Activated B cell treated with CpG ODN at 0.5 μM for 24 hours (primary cell): ENCODE measurements at places on chromosomes 7 and 10.
A peak's percentile ranks its signal among the peaks of the same experiment; 100 is the strongest.

DNA sequence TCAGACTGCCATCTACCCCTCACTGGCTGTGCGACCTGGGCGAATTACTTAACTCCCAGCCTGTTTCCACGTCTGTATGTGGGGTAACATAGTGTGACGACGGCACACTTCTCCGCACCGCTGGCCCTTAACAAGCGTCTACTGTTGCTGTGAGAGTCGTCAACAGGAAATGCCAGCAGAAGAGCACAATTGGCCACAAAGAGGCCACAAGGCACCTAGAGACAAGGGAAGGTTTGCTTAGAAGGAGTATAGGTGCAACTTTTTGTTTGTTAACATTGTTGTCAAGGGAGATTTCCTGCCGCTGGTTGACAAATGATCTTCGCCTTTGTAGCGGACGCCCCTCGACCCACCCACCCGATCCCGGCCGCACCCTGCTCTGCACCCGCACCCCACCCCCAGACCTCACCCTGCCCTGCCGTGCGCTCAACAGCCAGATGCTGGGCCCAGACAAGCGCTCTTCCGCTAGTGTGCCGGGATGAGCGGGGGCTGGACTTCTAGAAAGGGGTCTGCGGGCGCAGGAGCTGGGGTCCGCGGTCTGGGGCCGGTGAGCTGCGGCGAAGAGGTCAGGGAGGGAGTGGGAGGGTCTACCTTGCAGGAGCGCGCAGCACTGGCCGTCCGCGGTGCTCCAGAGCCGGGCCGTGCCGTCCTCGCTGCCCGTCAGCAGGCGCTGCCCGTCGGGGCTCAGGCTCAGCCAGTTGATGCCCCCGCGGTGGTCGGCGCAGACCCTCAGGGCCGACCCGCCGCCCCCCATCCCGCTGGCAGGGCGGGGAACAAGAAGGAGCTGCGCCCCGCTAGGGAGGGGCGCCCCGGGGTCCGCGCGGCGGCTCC is 785 bp downstream of the WDR86 start:
- DNase-seq: no peak
- H3K4me3 ChIP-seq: peak overlapping the region; percentile 80
- peaks cover 26% of the 10 kb centered on the region for H3K4me1 ChIP-seq

- H3K27me3 ChIP-seq: no peaks in the 10 kb centered on the region
- no peak overlapping the region for H3K27ac ChIP-seq
- H3K4me1 ChIP-seq: no peaks in the 10 kb centered on the region
- no peak for DNase-seq
- H3K4me3 ChIP-seq: no peak overlapping the region
Observed at GRCh38 chr7:113268757-113269156, 150.4 kb upstream of the SMIM30 start.

DNA sequence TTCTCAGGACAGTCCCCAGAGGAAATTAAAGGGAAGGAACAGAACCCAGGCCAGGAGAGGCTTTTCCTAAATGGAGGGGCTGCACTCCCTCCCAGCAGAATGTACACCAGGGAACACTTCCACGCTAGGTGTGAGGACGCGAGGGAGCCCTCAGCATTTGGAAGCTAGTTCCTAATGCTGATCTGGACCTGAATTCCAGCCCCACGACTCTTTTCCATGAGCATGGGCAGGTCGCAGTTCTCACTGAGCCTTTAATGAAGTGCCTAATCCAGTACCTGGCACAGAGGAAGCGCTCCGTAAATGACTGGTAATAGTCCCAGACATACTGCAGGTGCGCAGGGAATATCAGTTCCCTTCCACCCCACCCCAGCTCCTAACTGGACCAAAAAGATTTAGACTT is 1.1 kb downstream of the ALOX5 start:
- peaks cover 37% of the 10 kb centered on the region for H3K36me3 ChIP-seq
- H3K27ac ChIP-seq: peak overlapping the region; percentile 93
- no peaks in the 10 kb centered on the region for H3K27me3 ChIP-seq
- H3K4me1 ChIP-seq: peaks cover 88% of the 10 kb centered on the region

DNA sequence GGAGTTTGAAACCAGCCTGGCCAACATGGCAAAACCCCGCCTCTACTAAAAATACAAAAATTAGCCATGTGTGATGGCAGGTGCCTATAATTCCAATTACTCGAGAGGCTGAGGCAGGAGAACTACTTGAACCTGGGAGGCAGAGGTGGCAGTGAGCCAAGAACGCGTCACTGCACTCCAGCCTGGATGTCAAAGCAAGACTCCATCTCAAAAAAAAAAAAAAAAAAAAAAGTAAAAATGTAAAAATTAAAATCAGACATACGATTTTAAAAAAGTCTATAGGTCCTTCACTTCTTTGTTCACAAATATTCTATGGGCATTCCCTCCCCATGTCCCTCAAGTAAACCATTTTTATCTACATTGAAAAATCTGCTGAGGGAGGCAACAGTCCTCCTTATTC is 34.9 kb upstream of the TLL2 start:
- H3K27ac ChIP-seq: no peak overlapping the region
- no peak for DNase-seq
- H3K4me3 ChIP-seq: no peak overlapping the region
- H3K4me1 ChIP-seq: no peaks in the 10 kb centered on the region
- peaks cover 70% of the 10 kb centered on the region for H3K36me3 ChIP-seq
- no peaks in the 10 kb centered on the region for H3K27me3 ChIP-seq

DNA sequence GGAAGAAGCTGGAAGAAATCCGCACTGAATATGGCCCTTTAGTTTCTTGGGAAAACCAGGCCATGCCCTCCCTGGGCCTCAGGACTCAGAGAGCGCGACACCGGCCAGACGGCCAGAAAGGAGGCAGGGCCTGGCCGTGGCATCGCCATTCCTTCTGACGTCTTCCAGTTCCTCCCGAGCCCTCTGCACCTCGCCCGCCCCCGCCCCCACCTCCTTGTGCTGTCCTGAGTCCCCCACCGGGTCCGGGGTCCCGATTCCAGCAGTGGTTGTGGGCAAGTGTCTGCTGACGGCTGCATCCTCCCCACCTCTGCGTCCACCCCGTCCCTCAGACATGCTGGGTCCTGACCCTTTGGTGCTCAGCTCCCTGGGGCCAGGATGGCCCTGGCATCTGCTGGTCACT is 312.1 kb upstream of the SHH start:
- H3K27ac ChIP-seq: no peak overlapping the region
- no peaks in the 10 kb centered on the region for H3K36me3 ChIP-seq
- H3K4me1 ChIP-seq: no peaks in the 10 kb centered on the region
- H3K27me3 ChIP-seq: no peaks in the 10 kb centered on the region

- no peak overlapping the region for H3K4me3 ChIP-seq
- H3K36me3 ChIP-seq: no peaks in the 10 kb centered on the region
- no peak for DNase-seq
- H3K27ac ChIP-seq: no peak overlapping the region
Observed at GRCh38 chr7:11655163-11655562, 176.8 kb downstream of the THSD7A start.
